ENCODE measurements at places on chromosomes 5 and 9.

DNA sequence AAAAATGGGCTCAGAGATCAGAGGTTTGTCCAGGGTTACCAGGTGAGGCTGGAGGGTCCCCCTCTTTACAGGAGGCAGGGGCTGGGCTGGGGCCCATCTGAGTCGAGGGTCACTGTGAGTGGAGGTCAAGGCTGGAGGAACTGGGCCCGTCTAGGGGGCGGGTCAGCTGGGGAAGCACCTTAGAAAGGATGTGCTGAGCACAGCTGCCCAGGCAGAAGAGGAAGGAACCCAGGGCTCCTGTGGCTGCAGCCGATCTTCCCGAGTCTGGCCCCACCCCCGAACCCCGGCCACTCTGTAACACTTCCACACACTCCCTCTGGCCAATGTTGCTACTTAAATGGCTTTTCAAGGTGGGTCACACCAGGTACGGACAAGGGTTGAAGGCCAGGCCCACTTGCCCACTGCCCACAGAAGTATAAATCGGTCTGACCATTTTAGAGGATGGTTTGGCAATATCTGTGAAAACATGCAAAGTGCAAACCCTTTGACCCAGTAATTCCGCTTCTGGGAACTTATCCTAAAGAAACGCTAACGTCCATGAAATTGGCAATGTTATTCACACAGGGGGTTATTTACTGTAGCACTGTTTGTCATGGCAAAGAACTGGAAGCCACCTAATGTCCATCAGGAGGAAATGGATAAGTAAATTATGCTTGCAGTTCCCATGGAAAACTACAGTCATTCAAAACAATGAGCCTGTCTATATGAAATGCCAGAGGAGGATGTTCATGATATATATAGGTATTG is 30.5 kb upstream of the EEIG1 start:
- DNase-seq: no peak

DNA sequence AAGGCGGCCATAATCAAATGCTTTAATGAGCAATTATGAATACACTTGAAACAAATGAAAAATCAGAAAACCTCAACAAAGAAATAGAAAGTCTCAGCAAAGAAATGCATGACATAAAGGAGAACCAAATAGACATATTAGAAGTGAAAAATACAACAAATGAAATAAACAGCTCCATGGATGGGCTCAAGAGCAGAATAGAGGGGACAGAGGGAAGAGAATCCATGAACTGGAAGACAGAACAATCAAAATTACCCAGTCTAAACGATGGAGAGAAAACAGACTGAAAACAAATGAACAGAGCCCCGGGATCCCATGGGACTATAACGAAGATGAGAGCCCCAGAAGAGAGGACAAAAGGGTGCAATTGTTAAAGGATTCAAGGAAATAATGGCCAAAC is 6.6 kb upstream of the WWC1 start:
- no peak for DNase-seq

- DNase-seq: no peak
Observed at GRCh38 chr9:1535051-1535450, 480.1 kb upstream of the SMARCA2 start.

- no peak for DNase-seq
Observed at GRCh38 chr9:135126451-135127187, 39.2 kb downstream of the OLFM1 start.

- no peak for DNase-seq
Observed at GRCh38 chr5:133124891-133125290, 73.1 kb downstream of the HSPA4 start.

DNA sequence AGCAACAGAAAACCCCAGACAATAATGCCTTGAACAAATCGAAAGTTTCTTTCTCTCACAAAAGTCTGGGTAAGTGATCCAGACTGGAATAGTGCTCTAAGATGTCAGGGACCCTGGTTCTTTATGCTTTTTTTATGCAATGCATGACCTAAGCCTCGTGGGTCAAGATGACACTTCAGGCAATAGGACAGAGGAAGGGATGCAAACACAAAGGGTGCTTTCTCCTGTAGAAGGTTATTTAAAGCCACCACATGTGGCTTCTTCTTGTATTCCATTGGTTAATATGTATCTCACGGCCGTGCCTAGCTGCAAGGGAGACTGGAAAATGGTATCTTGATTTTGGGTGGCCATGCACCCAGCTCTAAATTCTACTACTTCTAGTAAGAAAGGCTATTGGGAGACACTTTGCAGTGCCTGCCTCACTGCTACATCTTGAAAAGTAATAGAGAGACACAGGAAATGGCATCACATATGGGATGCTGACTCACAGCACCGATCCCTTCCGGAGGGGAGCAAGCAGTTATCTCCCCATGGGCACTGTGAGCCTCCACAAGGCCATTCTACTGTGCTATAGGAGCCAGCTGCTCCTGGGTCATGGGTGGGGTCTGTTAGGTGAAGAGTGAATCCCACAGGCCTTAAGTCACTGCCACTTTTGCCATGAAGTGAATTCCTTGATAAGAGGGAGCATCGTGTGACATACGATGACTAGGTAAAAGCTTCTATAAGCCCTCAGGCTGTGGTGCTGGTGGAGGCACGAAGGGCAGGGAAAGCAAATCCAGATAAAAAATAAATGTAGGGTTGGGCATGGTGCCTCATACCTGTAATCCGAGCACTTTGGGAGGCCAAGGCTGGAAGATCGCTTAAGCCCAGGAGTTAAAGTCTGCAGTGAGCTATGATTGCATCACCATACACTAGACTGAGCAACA is 32.5 kb upstream of the RAB14 start:
- no peak for DNase-seq

DNA sequence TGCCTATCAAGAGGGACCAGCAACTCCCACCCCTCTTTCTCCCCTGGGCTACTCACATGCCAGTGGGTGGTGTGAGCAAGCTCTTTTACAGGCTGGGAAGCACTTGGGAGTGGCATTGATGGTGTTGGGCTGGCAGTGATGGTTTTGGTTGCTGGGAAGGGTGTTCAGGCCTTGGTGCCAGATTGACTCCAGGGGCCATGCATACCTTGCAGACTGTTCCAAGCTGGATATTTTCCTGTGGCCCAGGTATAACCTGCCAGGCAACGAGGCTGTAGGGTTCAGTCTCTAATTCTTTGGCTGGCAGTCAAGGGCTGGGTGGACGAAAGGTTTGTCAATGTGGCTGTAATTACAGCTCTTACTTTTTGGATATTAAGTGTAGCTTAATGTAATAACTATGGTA is 177.3 kb downstream of the MACROH2A1 start:
- no peak for DNase-seq

GRCh38 chr9:22446589-22446949 is at the start of gene DMRTA1:
Gene DMRTA1, plus strand, starts transcription at chr9:22446824. Its CDS starts 242 bp downstream, at chr9:22447066.
- DNase-seq: no peak

DNA sequence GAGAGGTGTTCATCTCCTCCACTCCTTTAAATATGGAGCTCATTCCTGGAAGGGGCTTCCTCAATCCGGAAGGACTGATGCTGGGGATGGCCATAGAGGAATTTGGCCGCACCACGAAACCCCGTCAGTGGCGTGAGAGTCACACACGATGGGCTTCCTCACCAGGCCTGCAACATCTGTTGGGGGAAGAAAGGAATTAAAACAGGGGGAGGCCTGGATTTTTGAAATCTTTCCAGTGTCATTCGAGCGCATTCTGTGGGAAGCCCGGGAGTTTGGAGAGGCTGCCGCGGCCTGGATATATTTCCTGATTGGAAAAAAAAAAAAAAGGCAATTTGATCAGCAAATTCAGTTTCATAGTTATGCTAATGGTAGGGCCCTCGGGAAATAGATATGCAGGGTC is 76.3 kb upstream of the ORM1 start:
- DNase-seq: no peak

DNA sequence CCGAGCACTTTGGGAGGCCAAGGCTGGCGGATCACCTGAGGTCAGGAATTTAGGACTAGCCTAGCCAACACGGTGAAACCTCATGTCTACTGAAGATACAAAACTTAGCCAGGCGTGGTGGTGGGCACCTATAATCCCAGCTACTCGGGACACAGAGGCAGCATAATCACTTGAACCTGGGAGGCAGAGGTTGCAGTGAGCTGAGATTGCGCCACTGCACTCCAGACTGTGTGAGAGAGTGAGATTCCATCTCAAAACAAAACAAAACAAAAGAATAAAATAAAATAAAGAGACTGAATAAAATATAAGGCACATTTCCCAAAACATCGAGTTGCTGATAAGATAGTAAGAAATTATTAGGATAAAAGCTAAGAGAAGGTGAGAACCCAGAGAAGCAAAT is 32.3 kb upstream of the GLDC start:
- DNase-seq: no peak

DNA sequence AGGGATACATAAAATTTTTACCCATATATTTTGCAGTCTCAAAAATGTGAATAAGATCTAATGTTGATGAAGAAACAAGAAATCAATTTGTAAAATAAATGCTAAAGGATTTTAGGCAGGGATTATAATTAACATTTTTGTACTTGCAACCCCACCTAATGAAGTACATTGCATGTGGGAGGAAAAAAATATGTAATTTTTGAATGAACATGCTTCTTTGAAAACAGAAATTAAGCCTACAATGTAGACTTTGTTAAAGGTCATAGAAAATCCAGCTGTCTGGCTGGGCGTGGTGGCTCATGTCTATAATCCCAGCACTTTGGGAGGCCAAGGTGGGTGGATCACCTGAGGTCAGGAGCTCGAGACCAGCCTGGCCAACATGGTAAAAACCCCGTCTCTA is 15.6 kb downstream of the SLC27A6 start:
- no peak for DNase-seq

- no peak for DNase-seq
Observed at GRCh38 chr5:71899865-71900342, 180.8 kb downstream of the CARTPT start.

- no peak for DNase-seq
Observed at GRCh38 chr5:113017881-113018635, 41.5 kb downstream of the DCP2 start.

DNA sequence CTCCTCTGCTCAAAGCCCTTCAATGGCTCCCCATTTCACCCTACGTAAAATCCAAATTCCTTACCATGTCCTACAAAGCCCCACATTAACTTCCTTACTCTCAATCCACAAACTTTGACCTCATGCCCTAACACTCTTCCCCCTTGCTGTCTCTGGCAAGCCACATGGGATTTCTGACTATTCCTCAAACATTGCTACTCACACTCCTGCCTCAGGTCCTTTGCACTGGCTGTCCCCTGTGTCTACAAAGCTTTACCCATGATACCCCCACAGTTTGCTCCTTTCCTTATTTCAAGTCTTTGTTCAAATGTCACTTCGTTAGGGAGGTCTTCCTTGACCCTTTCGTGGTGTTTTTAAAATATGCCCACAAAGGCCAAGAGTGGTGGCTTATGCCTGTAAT is 40.4 kb upstream of the MATR3 start:
- no peak for DNase-seq

- DNase-seq: no peak
Observed at GRCh38 chr5:139744471-139745131, 51.0 kb upstream of the PSD2 start.

GRCh38 chr5:133241179-133242092 is 189.6 kb downstream of the HSPA4 start:
- DNase-seq: no peak

DNA sequence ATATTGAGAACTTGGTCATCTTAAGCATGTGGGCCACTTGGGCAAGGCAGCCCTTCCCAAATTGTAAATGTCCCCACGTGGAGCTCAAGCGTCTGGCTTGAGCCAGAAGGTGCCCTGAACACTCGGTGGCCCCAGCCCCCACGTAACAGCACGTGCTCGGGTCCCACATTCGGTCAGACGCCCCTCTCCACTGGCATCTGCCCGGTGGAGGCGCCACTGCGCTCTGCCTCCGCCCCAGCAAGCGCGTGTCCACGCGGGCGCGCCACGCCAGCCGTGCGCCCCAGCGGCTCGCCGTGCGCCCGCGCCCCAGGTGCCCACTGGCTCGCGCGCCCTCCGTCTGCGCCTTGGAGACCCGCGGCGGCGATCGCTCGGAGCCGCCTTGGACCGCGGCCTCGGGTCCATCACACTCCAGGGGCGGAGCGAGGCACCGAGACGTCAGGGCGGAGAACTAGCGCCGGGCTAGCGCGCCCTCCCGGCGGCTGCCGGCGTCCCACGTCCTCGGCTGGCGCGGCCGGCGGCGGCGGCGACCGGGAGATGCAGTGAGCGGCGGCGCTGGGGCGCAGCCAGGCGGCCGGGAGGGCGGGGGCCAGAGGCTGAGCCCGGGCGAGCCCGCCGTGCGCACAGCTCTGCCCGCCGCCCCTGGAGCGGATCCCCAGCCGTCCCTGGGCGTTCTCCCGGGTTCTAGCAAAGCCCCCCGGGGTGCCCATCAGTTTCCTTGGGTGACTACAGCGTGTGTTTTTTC is at the start of gene PALM2AKAP2:
Gene PALM2AKAP2, plus strand, starts transcription at position 488 of the 742 bp plus-strand sequence. CDS start 291 bp downstream, outside the sequence.
- no peak for DNase-seq

DNA sequence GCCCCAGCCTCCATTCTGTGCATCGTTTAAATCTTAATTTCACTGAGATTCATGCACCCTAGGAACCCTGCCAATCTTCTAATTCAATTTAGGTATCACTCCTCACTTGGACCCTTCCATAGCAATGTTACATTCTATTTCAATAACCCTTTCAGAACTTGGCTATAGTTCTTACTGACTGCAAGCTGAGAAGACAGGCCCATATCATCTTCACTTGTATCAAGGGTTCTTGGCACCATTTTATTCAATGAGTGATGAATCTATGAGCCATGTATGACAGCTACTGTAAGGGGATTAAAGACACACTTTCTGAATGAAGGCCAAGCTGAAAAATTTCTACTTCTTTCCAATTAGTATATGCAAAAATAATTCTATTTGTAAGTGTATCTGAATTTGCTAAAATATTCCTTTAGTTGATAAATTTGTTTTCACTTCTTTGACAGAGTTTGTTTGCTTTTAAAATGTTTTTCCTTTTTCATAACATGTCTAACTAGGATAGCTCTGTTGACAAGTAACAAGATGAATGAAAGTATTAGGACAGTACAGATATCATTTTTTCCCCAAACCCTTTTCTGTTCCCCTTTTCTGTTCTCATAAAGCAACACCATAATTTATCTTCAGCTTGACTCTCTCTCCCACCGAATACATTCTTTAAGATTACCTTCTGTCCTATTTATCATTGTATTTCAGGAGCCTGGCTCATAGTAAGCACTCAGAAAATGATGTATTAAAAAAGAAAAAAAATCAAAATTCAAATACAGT is 9.6 kb downstream of the ITGA2 start:
- no peak for DNase-seq

DNA sequence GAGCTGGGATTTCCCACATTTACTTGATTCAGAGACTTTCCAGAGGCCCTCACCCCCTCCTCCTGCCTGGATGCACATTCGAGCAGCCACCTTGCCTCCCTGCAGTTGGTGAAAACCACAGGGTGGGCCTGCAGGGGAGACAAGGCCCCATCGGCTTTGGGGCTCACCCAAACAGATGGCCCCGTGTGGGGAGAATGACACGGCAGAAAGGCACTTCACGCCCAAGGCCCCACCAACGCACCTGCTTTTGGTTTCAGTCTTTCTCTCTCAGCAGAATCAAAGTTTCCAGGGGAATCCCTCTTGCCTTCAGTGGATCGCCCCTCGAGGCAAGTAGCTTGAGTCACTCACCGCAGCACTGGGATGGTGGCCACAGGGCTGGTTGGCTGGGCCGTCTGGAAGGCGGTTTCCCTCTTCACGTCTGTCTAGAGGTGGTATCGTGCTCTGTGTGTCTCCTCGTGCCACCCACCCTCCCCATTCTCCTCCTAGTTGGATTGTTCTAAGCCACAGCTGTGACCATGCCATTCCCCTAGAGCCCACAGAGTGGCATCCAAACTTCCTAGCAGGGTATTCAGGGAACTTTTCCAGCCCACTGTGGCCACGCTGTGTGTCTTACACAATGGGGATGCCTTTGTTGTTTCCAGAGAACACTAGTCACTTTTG is 31.8 kb downstream of the SEC61B start:
- peak; percentile 58 for DNase-seq

- DNase-seq: no peak
Observed at GRCh38 chr9:6215562-6215961, at the start of gene IL33. Gene IL33, plus strand, starts transcription at chr9:6215807. Its CDS starts 25,888 bp downstream, at chr9:6241695.

GRCh38 chr5:31328040-31328733 is 134.7 kb downstream of the CDH6 start:
- no peak for DNase-seq

All from activated T-helper 1 cell treated with anti-CD3 and anti-CD28 coated beads, Interleukin-2, amount 50 U/mL, for 16 hours (primary cell).